Skin of body (tissue), 3 donors: ENCODE measurements at places on chromosomes 5 and 9. TPM values are rescaled to one million over a fixed set of nuclear protein-coding genes. Genes with fewer than 3 reads are reported as not detected.

The MSX2 gene
- 10.9 TPM for total RNA-seq

The ACOT12 gene
- 0.10 TPM for total RNA-seq

The ADAMTS2 gene
- 49.3 TPM for total RNA-seq

The DIRAS2 gene
- total RNA-seq, result 1.9 TPM

The SLC6A3 gene
- not detected for total RNA-seq

The HRH2 gene
- 1.5 TPM for total RNA-seq

The SLC22A4 gene
- 2.6 TPM for total RNA-seq

The HTR4 gene
- not detected for total RNA-seq
